ENCODE measurements at places on chromosomes 3 and 15. TPM values are rescaled to one million over a fixed set of nuclear protein-coding genes. Genes with fewer than 3 reads are reported as not detected.

The FEZF2 gene
- total RNA-seq = not detected

The IL17RC gene
- total RNA-seq = 73.9 TPM

The ADAMTS17 gene
- 4.4 TPM for total RNA-seq

The CRBN gene
- 130 TPM for total RNA-seq

The RTP3 gene
- not detected for total RNA-seq

The CCDC50 gene
- 143 TPM for total RNA-seq
